ACHN (cell line): ENCODE measurements at places on chromosomes 7 and 10.

GRCh38 chr10:12470719-12471118 is 121.4 kb downstream of the CAMK1D start:
- DNase-seq, result no peak

DNA sequence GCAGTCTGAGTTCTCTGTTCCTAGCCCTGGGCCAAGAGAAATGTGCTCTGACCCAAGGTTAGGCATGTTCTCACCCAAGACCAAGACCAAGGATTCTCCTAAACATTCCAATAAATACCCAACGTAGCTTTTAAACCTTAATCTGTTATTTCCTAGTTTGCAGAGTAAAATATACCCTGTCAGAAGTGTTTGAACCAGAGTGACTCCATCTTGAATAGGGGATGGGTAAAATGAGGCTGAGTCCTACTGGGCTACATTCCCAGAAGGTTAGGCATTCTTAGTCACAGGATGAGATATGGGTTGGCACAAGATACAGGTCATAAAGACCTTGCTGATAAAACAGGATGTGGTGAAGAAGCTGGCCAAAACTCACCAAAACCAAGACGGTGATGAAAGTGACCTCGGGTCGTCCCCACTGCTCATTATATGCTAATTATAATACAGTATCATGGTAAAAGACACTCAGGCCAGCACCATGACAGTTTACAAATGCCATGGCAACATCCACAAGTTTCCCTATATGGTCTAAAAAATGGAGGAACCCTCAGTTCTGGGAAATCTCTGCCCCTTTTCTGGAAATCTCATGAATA is 27.7 kb downstream of the PLXNA4 start:
- no peak for DNase-seq

DNA sequence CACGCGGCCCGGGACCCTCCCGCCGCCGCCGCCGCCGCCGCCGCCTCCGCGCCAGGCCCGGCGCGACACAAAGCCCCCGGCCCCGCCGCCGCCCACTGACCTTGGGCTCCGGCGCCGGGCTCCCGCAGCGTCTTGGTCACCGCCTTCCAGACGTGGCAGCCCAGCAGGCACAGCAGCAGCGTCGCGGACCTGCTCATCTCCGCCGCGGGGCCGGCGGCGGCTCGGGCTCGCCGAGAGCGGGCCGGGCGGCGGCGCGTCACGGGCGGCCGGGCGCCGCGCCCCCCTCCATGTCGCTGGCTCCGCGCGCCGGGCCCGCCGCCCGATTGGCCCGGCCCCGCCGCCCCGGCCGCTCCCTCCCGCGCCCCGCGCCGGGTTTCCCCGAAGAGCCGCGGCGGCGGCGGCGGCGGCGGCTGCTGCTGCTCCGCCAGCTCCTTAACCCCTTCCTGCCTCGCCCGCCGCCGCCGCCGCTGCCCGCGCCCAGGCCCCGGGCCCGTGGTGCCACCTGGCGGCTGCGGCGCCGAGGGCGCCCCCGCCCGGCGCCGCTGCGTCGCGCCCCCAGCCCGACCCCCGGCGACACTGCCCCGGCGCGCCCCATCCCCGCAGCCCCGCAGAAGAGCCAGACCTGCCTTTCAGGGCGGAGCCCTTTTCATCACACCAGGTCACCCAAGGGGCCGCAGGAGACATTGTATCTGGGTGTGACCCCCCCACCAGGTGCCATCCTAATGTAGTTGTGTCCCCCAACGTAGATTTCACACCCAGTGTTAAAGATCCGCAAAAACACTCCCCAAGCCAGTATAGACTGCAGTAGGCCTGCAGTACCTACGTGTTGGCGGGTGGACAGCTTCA is at the start of gene FAM171A1:
Gene FAM171A1 (minus strand): TSS at position 434 of the 846 bp plus-strand sequence. CDS start 237 bp downstream, at position 197.
- peak; percentile 66 for DNase-seq

DNA sequence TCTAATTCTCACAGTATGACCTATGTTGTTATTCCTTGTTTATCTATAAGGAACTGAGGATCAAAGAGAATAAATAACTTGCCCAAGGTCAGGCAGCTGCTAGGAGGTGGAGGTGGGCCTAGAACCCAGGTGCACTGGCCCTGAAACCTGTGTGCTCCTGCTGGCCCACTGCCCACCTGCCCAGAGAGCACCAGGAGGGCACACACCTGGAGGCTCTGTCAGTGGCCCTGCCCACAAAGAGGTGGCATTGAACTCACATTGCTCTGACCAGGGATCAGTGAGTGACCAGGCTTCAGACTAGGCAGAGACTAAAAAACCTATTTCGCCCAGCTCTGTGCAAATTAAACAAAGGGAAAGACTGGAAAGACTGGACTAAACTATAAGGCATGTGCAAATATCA is 210.6 kb downstream of the TNS3 start:
- no peak for DNase-seq

DNA sequence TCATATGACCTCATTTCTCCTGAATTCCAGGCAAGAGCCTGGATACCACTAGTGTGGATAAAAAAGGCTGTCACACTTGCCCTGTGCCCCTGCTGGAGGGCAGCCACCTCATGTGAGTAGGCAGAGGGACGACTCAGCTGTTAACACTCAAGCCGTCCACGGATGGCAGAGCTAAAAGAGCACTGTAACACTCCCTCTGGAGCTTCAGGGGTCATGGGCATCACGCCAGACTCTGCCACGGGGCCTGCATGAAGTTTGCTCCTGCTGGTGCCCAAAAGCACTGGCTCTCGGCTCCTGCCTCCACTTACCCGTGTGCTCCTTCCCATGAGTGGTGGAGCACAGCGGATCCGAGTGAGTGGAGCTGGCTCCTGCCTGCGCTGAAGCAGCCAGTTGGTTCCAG is 919.8 kb upstream of the C7orf33 start:
- no peak for DNase-seq

DNA sequence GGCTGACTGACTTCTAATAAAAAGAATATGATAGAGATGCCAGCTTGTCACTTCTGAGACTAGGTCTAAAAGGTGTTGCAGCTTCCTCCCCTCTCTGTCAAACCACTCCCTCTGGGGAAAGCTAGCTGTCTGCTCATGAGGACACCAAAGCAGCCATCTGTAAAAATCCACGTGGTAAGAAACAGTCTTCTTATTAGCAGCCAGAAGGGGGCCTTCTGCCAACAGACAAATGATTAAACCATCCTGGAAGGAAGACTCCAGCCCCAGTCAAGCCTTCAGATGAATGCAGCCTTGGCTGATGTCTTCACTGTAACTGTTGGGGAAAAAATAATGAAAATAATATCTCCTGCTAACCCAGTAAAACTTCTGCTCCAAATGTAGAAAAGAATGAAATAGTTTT is 41.9 kb upstream of the DAGLB start:
- DNase-seq, result peak; percentile 22

GRCh38 chr10:649798-650440 is 39.5 kb downstream of the DIP2C start:
- no peak for DNase-seq

GRCh38 chr7:99822731-99823718 is 4.8 kb upstream of the CYP3A43 start:
- DNase-seq, result no peak

GRCh38 chr10:13115832-13116803 is 16.2 kb downstream of the OPTN start:
- no peak for DNase-seq

GRCh38 chr10:82969405-82969804 is 1094.4 kb downstream of the NRG3 start:
- DNase-seq, result peak; percentile 38

- DNase-seq, result no peak
These were observed 33.5 kb upstream of the SFRP5 start for GRCh38 chr10:97805096-97805884.

GRCh38 chr7:30997316-30997715 is 33.6 kb downstream of the GHRHR start:
- no peak for DNase-seq

- DNase-seq, result no peak
These were observed 26.4 kb downstream of the ADCYAP1R1 start for GRCh38 chr7:31078363-31078990.
